Renal pelvis (tissue), 12 donors: ENCODE measurements at places on chromosomes 1 and 21. TPM values are rescaled to one million over a fixed set of nuclear protein-coding genes. Genes with fewer than 3 reads are reported as not detected.

SPEN gene
- 67.3 TPM for polyA plus RNA-seq

DNA sequence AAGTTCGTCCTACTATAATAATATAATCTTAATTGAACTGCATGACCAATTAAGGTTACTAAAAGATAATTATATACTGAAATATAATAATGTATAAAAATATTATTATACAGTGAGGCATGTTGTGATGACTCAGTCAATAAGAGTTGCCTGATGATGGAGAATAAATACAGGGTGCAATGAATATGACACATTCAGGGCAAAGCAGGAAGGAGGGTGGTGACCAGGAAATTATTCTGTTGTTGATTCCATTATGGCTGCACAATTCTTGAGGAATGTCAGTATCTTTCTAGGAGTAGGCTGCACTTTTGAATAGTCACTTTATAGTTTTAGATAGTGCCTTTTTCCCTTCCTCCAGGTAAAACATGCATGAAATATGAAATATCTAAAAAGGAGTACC, 46.4 kb upstream of the RGS21 start:
- no peak for DNase-seq

DNA sequence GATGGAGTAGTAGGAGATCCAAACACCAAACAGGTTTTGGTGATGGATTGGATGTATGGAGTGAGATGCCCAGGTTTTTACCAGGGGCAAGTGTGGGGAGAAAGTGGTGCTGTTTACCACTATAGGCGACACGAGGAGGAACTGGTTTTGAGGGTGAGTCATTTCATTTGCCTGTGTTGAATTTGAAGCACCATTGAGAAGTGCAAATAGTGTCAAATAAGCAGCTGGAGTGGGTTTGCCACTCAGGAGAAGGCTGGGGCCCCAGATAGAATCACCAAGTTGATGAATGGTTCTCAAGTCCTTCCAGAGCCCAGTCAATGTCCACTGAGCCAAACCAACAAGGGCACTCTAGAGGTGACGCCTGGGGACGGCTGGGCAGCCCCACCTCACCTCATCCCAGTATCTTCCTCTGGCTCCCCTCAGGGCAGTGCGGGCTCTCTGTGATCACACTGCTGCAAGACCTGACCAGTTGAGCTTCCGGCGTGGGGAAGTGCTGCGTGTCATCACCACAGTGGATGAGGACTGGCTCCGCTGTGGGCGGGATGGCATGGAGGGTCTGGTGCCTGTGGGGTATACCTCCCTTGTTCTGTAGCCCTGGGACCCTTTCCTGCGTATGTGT, 9.4 kb downstream of the RUSC1 start:
- no peak for DNase-seq

DNA sequence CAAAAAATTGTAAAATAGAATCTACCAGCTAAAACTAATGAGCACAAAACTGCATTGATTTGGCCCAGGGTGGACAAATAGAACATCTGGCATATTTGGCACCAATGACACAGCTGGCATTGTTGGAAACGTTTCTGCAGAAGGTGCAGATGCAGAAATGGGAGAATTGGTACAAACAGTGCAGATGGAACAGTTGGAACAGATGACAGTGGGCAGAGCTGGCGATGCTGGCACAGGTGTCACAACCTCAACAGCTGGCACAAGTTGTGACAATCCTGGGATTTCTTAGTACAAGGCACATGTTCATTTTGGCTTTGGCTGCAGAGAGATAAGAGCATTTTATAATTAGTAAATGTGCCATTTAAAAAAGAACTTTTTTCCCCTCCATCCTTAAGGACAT, 91.1 kb upstream of the ZBTB18 start:
- no peak for DNase-seq

DNA sequence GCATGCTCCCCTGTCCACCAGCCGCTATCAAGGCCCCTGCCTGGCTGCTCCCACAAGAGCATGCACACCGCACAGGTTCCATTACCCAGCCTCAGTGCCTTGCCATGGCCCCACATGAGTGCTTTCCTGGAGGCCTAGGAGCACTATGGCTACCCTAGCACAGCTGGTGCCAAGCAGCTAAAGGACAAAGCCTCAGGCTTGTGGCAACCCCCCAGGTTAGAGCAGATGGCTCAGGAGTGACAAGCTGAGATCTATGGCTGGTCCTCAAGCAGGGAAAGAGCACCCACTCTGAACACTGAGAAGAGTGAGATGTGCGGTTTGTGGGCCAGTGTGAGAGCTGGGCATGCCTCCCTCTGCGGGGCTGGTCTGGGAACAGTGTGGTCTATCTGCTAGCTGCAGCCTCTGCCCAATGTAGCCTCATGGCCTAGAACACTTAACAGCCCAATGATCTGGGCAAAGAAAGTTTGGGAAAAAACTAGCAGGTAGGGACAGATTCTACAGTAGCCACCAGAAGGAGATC, 129.8 kb downstream of the VAV3 start:
- DNase-seq = no peak

IL12RB2 gene
- polyA plus RNA-seq = 1.0 TPM

DNA sequence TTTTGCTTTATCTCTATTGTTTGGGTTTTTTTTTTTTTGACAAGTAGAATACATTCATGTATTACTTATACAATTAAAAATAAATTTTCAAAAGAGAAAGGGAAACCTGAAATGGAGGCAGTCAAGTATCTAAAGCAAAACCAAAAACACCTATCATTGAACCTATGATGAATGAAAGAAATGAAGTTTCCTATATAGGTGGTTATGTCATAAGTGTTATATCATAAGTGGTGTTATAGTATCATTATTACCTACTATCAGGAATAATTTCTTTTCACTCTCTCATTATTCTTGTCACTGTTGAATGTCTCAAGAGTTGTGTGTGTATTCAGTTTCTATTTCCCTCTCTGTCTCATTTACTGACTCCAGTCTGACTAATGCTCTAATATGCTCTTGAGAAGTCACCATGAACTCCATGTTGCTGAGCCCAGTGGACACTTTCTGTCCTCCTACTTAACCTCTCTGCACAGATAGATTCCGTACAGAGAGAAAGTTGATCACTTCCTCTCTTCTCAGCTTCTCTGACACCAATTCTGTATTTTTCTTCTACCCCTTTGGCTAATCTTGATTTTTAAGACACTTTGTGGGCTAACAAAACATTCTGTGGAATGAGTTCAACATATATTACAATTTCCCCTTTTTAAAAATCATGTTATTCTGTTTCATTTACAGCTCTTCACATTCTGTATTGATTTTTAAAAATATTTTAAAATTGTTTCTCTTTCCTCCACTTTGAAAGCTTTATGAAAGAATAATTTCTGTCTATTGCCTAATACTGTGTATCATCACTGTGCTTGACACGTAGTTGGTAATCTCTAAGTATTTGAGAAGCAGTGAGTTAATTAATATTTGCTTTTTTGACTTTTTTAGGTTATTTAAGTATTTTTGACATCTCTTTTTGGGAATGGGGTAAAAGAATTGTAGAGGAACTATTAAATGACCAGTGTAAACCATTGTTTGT, 50.1 kb downstream of the RASAL2 start:
- DNase-seq = no peak

GRCh38 chr21:31335957-31336738, 7.9 kb downstream of the TIAM1 start:
- no peak for DNase-seq

ATAD3C gene
- 4.6 TPM for polyA plus RNA-seq

DNA sequence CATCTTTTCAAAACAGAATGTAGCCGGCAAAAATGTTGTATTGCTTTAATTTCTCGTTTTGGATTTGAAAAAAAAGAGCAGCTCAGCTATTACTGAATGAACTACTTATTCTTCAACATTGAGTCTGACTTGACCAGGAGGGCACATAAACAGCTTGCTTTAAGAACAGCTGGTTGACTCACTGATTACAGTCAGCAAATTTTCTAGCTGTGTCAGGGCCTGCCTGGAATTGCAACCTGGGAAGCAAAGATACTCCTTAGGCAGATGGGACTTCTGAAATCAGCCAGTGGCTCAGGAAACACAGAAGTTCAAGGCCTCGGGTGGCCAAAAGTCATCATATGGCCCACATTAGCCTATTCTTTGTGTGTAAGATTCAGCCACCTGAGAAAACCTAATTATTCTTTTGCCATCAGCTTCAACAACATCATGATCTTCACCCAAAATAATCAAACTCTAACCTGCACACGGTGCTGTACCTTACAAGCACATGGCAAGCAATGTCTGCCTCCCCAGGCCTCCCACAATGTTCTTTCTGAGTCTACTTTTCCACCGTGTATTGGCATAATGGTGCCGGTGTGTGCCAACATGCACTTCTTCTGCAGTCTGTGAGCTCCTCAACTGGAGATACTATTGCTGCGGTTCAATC, 307.2 kb downstream of the HHIPL2 start:
- DNase-seq = no peak

CGN gene
- polyA plus RNA-seq = 44.1 TPM

DNA sequence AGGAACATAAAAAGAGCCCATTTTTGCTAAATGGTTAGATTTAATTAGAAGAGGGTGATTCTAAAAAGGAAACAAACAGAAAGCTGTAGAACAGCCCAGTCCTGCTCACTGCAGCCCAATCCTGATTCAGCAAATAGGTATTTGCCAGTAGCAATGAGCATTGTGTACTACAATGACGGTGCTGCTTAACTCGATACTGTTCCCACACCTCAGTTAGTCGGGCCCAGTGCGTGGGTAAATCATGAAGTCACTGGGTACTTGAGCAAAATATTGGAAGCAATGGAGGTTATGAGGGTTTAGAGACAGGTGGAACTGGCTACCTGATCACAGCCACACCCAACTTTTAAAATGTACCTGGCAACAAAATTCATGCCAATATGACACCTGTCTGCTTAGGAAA, 101.5 kb upstream of the ADGRL2 start:
- DNase-seq = no peak

DNA sequence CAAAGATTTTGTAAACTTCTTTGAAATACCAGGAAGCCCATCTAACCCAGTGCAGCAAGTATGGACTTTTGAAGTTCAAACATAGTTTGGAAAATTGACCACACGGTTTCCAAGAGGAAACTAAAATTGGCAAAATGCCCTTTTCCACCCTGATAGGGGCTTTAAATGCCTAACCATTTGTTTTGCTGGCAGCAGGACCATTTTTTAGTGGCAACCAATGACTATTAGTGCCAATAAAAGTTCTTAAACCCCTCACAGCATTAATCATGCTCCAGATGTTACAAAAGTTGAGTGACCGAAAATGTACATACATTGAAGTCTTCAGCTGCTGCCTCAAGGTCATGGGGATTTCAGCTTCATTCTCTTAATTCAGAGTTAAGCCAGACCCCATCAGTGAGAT, 46.4 kb upstream of the ENAH start:
- DNase-seq = no peak

DNA sequence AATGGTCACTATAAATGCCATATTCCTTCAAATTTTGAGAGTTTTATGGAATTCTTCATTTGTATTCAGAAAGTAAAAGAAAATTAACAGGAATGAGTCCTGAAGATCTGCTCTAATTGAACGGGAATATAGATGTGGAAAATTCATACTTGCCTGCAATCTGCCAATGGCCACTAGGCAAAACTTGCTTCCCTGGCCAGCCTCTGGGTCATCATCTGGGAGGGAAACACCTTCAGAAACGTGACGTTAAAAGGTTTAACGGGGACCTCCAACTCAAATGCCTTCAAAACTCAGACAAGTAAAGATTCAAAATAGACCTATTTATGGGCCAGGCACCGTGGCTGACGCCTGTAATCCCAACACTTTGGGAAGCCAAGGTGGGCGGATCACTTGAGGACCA, 21.7 kb upstream of the CTSK start:
- DNase-seq = no peak

LCE3D gene
- not detected for polyA plus RNA-seq

HSPA6 gene
- 0.57 TPM for polyA plus RNA-seq

FNDC5 gene
- 44.2 TPM for polyA plus RNA-seq

OPTC gene
- not detected for polyA plus RNA-seq

PRR9 gene
- polyA plus RNA-seq = not detected

DNA sequence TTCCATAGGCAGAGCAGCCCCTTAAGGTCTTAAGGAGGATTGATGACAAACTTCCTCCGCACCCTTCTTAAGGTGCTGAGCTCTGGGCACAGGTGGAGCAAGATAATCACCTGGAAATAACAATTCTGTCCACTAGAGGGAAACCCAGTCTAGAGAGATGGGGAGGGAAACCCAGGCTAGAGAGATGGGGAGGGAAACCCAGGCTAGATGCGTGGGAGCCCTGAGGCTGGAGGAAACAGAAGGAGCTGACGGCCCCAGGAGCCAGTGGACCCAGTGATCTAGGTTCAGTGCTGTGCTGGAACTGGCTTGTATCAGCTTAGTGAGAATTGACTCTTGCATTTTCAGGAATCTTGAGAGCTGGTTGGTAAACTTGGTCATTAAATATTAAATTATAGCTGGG, 17.8 kb upstream of the MYCL start:
- DNase-seq = peak; percentile 71

DNA sequence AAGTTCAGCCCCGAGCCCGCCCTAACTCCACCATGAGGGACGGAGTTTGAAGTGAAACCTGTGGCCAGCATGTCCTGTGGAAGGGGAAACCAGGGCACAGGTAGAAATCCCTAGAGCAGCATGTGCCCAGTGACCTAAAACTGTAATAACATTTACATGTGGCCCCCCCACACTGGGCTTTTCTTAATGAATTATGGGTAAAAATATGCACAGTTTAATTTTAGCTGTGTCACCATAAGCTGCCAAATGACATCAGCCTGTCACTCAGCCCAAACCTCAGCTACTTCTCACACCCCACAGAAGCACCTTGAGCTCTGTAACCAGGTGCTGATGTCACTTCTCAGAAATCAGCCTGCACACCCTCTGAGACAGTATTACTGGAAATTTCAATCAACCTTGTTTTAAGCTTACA, 50.0 kb upstream of the SLC19A1 start:
- no peak for DNase-seq

ERICH3 gene
- 0.47 TPM for polyA plus RNA-seq

RIMS3 gene
- 2.2 TPM for polyA plus RNA-seq

GRCh38 chr1:48227165-48228013, 4.9 kb downstream of the SLC5A9 start:
- no peak for DNase-seq
